Karpas-422 (cell line): ENCODE measurements at places on chromosomes 7 and 10. TPM values are rescaled to one million over a fixed set of nuclear protein-coding genes. Genes with fewer than 3 reads are reported as not detected.

- no peaks in the 10 kb centered on the region for H3K36me3 ChIP-seq
- H3K27me3 ChIP-seq: no peaks in the 10 kb centered on the region
- H3K4me3 ChIP-seq: no peak overlapping the region
- peaks cover 28% of the 10 kb centered on the region for H3K4me1 ChIP-seq
- no peak overlapping the region for H3K27ac ChIP-seq
- no peak for DNase-seq
Observed at GRCh38 chr7:28293527-28293835, 112.9 kb upstream of the JAZF1 start.

DNA sequence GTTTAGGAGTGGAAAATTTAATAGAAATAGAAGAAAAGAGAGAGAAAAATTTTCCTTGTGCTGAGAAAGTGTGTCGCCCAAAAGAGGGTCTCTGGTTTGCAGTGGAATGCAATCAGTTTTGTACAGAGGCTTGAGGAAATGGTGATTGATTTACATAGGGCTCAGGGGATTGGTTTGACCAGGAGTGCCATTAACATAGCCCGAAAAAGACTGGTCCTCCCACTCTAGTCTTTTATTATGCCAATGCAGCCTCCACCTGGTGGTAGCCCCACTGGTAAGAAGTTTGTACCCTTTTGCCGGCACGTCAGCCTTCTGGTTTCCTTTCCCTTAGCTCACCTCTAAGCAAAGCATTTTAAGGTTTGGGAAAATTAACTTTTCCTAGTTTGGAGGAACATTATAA is 885.3 kb downstream of the XPNPEP1 start:
- DNase-seq: no peak
- H3K36me3 ChIP-seq: no peaks in the 10 kb centered on the region
- H3K4me1 ChIP-seq: no peaks in the 10 kb centered on the region
- no peak overlapping the region for H3K4me3 ChIP-seq
- H3K27ac ChIP-seq: no peak overlapping the region

GRCh38 chr7:17832242-17832641 is 108.1 kb downstream of the SNX13 start:
- H3K27ac ChIP-seq: no peak overlapping the region
- no peaks in the 10 kb centered on the region for H3K4me1 ChIP-seq
- DNase-seq: no peak
- H3K27me3 ChIP-seq: no peaks in the 10 kb centered on the region
- no peak overlapping the region for H3K4me3 ChIP-seq

DNA sequence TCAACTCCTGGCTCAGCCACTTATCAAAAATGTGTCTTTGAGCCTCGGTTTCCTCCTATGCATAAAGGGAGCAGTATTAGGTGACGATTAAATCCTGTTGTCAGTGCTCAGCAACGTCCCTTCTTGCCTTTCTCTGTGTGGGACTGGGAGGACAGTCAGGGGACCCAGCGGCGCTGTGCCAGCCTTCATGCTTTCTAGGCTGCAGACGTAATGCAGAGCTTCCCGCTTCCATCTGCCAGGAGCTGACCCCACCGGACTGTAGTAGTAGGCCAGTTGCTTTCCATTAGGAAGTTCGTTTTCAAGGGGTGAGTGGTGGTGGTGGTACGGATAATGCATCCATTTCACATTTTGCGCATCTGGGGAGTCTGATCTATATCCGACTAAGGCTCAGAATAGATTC is 321.8 kb downstream of the PLXNA4 start:
- H3K27ac ChIP-seq: no peak overlapping the region
- no peaks in the 10 kb centered on the region for H3K4me1 ChIP-seq
- DNase-seq: no peak

DNA sequence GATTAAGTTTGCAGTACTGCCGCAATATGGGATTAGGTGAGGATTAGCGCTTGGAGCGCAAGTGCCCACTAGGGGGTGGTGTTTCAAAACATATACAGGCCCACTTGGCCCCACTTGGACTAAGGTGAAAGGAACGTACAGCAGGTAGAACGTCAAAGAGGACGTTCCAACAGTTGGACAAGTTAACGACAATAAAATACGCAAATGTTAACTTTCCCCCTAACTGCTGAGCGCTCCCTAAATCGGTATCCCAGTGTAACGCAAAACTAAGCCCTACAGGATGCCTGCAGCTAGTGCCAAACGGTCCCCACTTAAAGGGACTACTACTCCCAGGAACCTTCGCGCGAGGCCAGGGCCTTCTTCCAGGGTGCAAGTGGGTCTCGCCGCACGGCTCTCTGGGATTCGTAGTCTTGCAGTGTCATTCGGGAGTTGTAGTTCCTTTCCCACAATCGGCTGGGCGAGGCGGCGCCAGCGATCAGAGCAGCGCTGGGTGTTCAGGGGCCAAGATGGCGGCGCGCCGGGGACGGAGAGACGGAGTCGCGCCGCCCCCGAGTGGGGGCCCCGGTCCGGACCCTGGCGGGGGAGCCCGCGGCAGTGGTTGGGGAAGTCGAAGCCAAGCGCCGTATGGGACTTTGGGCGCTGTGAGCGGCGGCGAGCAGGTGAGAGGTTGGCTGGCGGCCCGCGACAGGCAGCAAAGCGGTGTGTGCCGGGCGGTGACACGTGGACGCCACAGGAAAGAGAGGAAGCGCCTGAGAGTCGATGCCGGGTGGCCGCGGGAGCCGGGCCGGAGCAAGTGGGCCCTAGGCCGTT is at the start of gene PPRC1:
Gene PPRC1, plus strand, starts transcription at position 478 of the 810 bp plus-strand sequence. Its CDS starts 29 bp downstream, at position 507.
- peak within 1 kb of the TSS; percentile 72 for H3K27ac ChIP-seq
- no peaks in the 10 kb centered on the region for H3K27me3 ChIP-seq
- DNase-seq: peak; percentile 96
- peak within 1 kb of the TSS; percentile 94 for H3K4me3 ChIP-seq
- peaks cover 20% of the 10 kb centered on the region for H3K4me1 ChIP-seq

DNA sequence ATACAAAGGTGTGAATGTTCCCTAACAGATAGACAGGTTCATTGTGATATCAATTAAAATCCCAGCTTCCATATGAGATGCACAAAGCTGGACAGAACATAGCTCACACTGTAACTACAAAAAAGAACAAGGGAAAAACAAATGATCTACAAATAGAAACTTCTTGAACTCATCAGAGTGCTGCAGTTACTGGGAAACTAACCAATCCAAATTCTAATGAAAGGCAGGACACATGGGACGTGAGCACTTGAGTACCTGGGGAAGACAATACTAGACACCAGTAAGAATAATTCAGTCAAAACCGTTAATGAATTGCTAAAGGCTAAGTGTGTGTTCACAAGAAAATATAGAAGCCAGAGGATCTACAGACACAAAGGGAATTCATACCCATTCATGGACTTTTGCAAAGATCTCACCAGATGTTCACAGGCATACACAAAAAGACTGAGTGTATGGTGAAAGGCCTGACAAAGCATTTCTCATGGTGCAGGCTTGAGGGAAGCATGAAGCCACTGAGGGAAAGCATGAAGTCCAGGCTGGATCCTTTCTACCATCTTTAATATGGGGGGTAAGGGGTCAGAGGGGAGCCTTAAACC is 7.8 kb upstream of the GPR22 start:
- no peaks in the 10 kb centered on the region for H3K27me3 ChIP-seq
- no peak overlapping the region for H3K4me3 ChIP-seq
- H3K27ac ChIP-seq: no peak overlapping the region
- no peak for DNase-seq
- peaks cover 5% of the 10 kb centered on the region; the same call in 1 of the 2 replicates for H3K4me1 ChIP-seq
- H3K36me3 ChIP-seq: 0 out of 2 replicates have a peak, but pooled peaks cover 4% of the 10 kb centered on the region

DNA sequence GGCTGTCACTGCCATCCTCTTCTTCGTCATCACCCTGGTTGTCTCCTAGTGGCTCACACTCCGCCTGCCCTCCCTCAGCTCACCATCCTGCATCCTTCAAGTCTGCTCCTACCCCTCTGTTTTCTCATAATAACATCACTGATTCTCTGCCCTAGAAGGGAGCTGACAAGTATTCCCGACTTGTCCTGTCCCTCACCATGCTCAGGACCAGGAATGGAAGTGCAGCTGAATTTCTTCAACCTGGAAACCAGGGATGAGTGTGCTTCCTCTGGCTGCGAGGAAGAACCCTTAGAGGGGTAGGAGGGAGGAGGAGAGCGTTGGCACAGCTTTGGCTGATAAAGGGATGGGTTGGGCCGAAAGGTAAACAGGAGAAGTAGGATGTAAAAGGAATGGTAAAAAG is 174.8 kb upstream of the GPR26 start:
- no peak for DNase-seq
- H3K36me3 ChIP-seq: no peaks in the 10 kb centered on the region
- H3K27ac ChIP-seq: no peak overlapping the region
- H3K4me3 ChIP-seq: no peak overlapping the region

GRCh38 chr7:672891-673290 is 53.6 kb upstream of the DNAAF5 start:
- H3K4me1 ChIP-seq: no peaks in the 10 kb centered on the region
- no peak overlapping the region for H3K4me3 ChIP-seq
- H3K27ac ChIP-seq: no peak overlapping the region
- H3K27me3 ChIP-seq: no peaks in the 10 kb centered on the region

DNA sequence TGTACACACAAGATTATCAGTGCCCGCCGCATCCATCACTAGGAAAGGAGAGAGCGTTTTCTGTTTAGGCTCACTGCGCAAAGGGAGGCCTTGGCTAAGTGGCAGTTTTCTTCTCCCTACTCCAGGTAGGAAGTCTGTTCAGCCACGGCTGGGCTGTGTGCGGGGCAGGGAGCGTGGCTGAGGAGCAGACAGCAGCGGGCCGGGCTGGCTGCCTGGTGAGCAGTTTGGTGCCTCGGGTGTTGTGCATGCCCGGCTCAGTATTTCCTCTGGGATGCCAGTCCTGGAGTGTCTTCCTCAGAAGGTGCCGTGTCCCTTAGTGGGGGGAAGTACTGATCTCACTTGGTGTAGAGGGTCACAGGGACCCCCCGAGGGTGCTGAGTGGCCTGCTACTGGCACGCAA is 114.4 kb downstream of the NT5C2 start:
- H3K4me1 ChIP-seq: no peaks in the 10 kb centered on the region
- H3K27me3 ChIP-seq: no peaks in the 10 kb centered on the region
- H3K27ac ChIP-seq: no peak overlapping the region
- no peaks in the 10 kb centered on the region for H3K36me3 ChIP-seq

DNA sequence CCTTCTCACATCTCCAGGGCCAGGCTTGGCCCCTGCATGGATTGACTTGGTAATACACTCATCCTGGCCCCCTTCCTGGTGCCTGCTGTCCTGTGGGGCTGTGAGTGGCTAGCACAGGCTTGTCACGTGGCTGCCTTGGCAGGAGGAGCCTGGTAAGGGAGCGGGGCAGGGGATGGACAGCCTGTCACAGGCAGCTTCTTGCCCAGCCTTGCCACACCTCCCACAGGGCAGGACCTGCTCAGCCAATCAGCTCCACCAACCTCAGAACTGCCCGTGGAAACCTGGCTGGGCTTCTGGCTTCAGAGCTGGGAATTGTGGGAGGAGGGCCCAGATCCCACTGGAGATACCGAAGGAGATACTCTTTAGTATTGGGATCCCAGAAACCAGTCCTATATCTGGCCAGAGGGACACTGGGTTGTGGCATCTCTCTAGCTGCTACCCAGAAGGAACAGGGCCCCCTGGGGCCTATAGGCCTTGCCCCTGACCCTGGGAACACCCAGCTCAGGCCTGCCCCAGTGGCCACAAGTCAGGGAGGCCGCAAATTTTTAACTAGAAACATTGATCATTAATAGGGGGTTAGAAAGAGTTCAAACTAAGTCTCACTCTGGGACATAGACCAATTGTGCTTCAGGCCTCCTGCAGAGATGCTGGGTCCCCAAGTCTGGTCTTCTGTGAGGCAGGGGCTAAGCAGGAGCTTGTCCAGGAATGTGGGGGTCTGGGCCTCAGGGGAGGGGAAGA is at the start of gene HOGA1:
Gene HOGA1, plus strand, starts transcription at position 330 of the 738 bp plus-strand sequence. Its CDS starts 315 bp downstream, at position 645.
- DNase-seq: peak; percentile 60
- no peaks in the 10 kb centered on the region for H3K27me3 ChIP-seq
- no peaks in the 10 kb centered on the region for H3K4me1 ChIP-seq
- no peak within 1 kb of the TSS for H3K27ac ChIP-seq
- H3K4me3 ChIP-seq: no peak within 1 kb of the TSS

- no peak overlapping the region for H3K27ac ChIP-seq
- no peak overlapping the region for H3K4me3 ChIP-seq
- DNase-seq: no peak
- H3K27me3 ChIP-seq: no peaks in the 10 kb centered on the region
Observed at GRCh38 chr7:2386964-2387669, 16.3 kb upstream of the CHST12 start.

- H3K4me3 ChIP-seq: no peak overlapping the region
- no peak overlapping the region for H3K27ac ChIP-seq
- H3K4me1 ChIP-seq: no peaks in the 10 kb centered on the region
- H3K27me3 ChIP-seq: no peaks in the 10 kb centered on the region
- H3K36me3 ChIP-seq: no peaks in the 10 kb centered on the region
Observed at GRCh38 chr7:33742521-33742920, 162.8 kb upstream of the BMPER start.

Gene CALML3
- total RNA-seq: not detected in 2 replicates

Gene LMOD2
- total RNA-seq: not detected in 2 replicates

Gene SLC16A12
- total RNA-seq: not detected in 2 replicates

Gene SPDYE5
- total RNA-seq: not detected in 2 replicates

Gene FBXO24
- 1.0 TPM in 1 of 2 replicates, not detected in the other for total RNA-seq

Gene CCDC172
- total RNA-seq: not detected in 2 replicates

Gene HACD1
- total RNA-seq: not detected in 2 replicates
